ENCODE measurements at places on chromosomes 1 and 21.

GRCh38 chr1:47460456-47460855 is 22.6 kb downstream of the FOXD2 start:
- no peak for DNase-seq

GRCh38 chr1:87336623-87337067 is 8.0 kb downstream of the LMO4 start:
- no peak for DNase-seq

DNA sequence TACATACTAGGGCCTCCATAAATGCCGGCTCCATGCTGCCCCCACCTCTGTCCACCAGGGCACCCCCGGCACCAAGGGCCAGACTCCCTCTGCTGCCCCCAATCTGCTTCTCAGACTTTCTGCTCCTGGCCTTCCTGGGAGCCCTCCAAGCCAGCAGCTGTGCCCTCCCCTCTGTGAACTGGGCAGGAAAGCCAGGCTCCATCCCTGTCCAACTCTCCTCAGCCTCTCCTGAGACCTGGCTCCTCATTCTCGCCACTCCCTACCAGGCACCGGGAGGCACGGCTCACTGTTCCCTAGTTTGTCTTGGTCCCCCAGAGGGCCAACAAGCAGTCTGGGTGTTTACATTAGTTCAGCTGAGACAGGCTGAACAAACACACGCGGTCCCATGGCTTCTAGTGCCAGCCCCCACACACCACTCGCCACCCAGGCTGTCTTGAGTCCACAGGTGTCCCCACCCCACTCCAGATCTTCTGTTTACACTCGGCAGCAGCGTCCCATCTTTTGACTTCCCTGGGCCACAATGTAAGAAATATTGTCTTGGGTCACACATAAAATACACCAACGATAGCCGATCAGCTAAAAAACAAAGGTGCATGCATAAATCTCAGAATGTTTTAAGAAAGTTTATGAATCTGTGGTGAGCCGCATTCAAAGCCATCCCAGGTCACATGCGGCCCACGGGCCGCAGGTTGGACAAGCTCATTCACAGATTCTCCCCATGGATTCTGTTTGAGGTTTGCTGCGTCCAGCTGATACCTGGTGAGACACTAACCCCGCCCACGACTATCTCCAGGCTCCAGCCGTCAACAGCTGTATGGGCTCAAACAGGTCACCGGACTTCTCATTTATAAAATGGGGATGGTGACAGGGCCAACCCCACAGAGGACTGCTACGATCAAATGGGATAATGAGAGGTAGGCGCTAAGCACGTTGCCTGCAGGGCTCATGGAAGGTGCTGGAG is 29.5 kb upstream of the ECE1 start:
- DNase-seq, result no peak

DNA sequence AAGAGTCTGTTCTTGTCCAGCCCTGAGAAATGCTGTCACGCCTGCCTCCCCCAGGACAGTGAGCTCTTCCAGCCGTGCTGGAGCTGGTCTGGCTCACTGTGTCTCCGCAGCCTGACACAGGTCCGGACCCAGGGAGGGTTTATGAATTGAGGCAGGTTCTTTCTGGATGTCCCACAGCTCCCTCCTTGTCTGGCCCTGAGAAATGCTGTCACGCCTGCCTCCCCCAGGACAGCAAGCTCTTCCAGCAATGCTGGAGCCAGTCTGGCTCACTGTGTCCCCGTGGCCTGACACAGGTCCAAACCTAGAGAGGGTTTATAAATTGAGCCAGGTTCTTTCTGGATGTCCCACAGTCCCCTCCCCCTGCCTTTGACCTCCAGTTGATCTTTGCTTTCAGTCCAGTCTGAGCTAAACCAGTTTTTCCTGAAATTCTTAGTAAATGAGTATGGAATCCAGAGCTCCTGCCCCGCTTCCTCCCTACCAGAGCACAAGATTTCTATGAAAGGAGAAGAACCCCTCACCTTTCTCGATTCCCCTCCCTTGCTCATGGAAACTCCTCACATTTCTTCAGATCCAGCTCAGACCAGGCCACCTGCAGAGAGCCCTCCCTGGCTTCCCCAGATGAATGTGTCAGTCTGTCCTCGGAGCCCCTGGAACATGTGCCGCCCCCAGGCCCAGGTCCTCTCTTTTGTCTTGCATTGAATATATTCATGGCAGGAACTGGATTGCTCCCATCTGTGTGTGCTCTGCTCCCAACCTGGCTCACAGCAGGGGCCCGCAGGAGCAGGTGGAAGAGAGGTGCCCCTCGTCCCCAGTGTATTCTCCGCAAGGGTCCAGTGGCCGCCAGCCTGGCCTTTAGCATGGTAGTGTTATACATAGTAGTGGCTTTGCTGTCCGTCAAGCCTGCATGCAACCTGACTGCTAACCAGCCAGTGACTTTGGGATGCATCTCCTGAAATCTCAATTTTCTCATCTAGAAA is 116.3 kb downstream of the EPHB2 start:
- no peak for DNase-seq

- DNase-seq, result no peak
Observed at GRCh38 chr1:30397576-30397975, 325.8 kb downstream of the MATN1 start.

- DNase-seq, result no peak
Observed at GRCh38 chr1:31548534-31548906, 27.8 kb upstream of the TINAGL1 start.

DNA sequence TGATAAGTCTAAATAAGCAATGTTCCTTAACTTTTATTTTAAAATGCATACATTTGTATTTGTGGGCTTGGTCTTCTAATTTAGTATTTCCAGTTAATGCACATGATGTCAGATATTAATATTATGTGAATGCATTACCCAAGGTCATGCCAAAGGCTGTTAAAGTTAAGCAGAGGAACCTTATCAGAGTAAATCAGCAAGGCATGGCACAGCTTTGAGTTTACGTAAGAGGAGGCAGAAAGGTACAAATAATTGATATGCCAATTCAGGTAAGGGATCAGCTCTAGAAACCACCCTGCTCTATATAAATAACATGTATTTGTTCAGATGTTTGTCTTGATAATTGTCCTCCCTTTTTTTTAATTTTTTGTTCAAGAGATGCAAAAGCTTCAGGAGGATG is 64.5 kb upstream of the CHRM3 start:
- no peak for DNase-seq

DNA sequence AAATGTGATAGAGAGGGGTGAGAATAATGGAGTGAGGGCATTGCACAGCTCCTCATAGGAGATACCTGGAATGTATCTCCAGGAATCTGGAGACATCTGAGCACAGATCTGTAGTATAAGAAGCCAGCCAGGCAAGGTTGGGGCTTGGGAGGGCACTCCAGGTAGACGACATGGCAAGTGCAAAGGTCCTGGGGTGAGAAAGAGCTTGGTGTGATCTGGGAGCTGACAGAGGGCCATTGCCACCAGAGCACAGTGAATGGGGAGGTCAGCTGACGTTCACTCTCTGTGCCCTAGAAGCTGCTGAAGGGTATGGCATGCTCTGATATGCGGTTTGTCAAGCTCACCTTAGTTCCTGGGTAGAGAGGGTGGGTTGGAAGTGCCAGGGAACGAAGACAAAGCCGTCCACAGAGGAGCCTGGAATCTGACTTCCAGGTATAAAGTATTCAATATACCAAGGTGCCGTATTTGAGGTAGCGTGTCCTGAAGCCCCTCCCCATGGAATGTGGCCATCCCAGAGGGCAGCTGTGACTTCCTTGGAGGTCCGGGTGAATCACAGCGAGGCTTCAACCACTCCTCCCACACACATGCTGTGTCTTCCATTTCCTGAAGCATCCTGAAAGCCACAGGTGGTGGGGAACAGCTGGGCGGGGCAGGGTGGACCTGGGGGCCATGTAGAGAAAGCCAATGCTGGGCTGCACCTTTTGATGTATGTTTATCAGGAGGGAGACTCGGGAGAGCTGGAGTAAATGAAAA is 182.7 kb upstream of the KLHDC7A start:
- no peak for DNase-seq

- no peak for DNase-seq
Observed at GRCh38 chr1:195954848-195955247, 653.4 kb downstream of the KCNT2 start.

DNA sequence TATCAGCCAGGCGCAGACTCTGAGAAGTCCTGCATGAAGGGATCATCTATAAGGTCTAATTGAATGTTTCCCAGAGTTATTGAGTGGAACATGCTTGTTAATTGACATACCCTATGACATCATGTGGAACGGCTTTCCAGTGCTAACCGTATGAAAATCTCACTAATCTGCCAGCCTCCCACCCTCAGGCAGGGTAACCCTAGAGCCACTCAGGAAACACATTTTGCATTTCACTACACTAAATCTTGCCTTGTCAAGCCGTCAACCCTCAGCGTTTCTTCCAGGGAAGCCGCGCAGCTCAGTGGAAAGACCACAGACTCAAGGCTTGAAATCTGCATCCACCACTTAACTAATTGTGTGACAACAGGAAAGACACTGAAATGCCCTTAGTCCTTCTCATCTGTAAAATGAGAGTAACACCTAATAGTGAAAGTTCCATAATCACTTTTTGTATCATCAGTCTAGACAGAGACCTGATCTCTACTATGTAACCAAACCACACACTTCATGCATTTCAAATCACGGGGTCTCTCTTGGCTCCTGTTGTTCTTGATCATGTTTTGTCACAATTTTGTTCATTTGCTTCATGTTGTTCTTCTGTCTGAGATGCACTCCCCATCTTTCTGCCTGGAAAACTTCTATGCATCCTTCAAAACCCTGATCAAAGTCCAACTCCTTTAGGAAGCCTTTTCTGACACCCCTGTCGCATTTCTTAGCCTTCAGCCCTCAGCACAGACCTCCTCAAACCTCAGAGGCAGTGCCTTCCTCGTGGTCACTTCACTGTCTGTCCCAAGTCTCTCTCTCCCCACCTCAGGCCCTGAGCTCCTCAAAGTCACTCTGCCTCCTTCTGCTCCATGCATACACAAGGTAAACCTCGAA is 246.5 kb downstream of the TOMM20 start:
- DNase-seq, result no peak

DNA sequence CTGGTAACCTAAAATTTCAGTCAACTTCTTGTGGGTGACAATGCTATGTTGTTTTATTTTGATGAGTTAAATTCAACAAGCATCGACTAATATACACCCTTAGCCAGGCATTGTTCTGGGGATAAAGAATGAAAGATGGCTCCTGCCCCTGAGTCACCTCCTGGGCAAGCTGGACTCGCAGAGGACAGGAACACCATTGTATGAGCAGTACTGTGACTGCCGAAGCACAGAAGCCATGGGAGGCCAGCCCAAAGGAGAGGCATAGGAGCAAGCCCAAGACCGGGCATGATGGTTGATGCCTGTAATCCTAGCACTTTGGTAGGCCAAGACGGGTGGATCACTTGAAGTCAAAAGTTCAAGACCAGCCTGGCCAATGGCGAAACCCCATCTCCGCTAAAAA is 555.2 kb downstream of the OMA1 start:
- DNase-seq, result no peak

GRCh38 chr1:230158415-230159291 is 91.6 kb downstream of the GALNT2 start:
- DNase-seq, result no peak

DNA sequence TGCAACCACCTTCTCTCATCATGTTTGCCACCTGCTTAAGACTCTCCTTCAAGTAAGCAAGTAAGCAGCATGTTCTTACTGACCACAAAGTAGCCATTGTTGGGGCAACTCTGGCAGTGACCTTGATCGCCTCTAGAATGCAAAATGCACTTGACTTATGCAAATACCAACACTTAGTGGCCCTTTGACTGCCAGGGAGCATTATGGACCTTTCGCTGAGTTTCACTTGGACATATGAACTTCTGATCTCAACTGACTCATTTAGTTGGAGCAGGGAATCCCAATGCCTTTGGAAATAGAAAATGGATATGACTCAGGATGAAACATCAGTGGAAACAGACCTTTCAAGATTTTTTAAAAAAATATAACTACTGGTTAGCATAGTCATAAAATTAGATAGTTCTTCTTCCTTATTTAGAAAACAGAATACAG is 6.1 kb upstream of the PLA2G5 start:
- DNase-seq, result no peak

GRCh38 chr1:54464477-54465146 is 58.4 kb upstream of the SSBP3 start:
- no peak for DNase-seq

DNA sequence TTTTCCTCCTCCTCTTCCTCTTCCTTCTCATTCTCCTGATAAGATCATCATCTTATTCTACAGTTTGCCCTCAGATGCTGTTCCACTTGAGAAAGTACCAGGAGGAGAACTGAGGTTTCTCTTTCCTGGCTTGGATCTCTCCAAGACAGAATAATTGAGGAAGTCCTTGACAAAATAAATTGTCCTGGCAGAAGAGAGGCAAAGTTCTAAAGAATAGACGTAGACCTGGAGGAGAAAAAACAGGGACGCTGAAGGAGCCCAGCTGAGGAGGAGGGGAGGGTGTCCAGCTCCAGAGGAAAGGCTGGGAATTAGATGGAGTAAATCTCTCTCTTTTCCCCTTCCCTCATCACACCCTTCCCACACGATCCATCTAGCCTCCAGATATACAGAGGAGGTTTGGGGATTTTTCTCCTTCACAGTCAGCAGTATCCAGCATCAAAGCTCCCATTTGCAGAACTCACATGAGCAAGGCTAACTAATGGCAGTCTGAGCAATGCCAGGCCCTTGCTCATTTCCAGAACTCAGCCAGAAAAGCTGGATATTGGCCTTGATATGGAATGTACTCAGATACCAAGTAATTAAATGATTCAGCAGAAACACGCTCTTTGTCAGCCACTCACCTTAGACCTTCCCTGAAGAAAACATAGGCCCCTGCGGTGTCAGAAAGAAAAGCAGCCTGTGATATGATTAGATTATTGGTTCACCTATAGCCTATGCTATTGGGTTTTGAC is 5.1 kb upstream of the GNG12 start:
- no peak for DNase-seq

GRCh38 chr1:14113841-14114567 is 414.0 kb downstream of the PRDM2 start:
- DNase-seq, result no peak

GRCh38 chr1:209674957-209675564 is at the start of gene G0S2:
Gene G0S2 (plus strand): TSS chr1:209675412. CDS start chr1:209675685, 273 bp downstream.
- no peak for DNase-seq

DNA sequence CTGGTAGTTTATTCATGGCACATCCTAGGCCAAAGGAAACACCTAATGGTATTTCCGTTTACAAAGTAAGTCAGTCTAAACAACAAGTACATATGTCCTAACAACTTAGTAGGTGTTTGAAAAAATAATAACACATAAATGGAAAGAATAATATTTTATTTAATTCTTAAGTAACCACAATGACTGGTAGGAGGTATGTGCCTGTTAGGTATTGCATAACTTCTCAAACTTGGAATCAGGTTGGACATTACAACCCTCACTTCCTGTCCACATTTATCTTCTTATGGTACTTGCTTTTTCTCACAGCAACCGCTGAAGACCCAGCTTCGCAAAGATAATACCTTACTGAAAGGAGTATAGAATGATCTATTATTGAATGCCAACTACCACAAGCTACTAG is 64.2 kb downstream of the VPS13D start:
- no peak for DNase-seq

DNA sequence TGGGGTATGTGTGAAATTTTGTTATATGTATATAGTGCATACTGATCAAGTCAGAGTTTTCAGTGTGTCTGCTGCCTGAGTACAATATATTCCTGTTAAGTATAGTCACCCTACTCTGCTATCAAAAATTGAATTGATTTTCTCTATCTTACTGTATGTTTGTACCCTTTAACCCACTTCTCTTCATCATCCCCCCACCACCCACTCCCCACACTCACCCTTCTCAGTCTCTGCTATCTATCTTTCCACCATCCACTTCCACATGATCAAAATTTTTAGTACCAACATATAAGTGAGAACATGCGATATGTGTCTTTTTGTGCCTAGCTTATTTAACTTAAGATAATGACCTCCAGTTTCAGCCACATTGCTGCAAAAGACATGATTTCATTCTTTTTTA is 4.2 kb downstream of the LY9 start:
- no peak for DNase-seq

GRCh38 chr1:225845571-225846259 is 35.8 kb downstream of the EPHX1 start:
- no peak for DNase-seq
